ENCODE measurements at places on chromosomes 2 and 18.

GRCh38 chr2:168773719-168774521 lies 28.5 kb upstream of the NOSTRIN start:
- peak; percentile 15 for DNase-seq

DNA sequence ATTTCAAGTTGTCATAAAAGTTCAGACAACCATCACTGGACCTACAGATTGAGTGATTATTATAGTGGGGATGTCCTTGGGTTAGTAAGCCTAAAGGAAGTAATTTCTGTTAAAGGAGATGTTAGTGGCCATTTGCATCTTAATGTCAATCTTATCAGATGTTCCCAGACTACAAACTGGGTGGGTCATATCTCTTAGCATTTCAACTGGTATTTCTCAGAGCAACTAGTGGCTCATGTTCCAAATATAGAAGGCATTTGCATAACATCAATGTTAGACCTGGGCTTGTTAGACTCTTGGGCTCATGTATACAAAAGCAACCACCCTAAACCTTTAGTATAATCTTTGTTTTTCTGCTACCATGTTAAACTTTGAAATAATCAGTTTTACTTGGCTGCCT lies 17.9 kb downstream of the PLEKHA3 start:
- DNase-seq, result no peak

- DNase-seq, result peak; percentile 42
Measured at GRCh38 chr2:64330281-64331113, 123.5 kb upstream of the LGALSL start.

DNA sequence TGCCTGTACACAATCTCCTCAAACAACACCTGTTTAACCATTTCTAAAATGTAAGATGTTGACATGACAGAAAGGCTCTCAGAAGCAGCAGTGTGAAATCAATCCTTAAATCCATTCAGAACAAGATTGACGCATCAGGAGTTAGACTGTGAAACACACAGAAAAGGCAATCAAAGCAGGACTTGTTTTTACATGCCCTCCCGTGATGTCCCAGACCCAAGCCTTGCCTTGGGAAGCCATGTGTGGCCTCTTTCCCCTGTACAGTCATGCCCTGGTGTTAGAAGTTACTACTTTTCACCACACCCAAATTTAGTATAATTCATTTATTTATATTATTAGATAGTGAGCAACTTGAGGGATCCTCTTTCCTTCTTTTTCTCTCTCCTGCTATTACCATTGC lies 115.7 kb downstream of the NCKAP5 start:
- DNase-seq, result no peak

DNA sequence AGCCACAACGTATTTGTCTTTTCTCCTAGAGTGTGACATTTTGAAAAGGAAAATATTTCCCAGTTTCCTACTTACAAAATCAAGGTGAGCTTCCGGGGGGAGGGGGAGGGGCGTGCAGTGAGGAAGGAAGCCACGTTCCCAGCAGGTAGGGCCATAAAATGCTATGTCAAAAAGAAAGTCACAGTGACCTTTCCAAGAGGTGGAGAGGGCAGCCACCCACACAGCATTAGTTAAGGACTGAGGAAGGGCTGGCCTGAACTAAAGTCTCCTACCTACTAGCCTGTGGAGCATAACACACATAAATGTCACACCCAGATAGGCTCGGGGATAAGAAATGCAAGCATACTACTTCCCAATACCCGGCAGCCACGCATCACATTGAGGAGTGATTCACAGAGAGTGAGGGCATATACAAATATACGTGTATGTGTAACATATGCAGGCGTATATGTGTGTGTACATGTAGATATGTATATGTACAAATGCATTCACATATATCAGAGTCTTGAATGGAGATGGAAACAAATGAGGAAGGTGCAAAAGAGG lies 191.1 kb downstream of the STK39 start:
- DNase-seq, result no peak

DNA sequence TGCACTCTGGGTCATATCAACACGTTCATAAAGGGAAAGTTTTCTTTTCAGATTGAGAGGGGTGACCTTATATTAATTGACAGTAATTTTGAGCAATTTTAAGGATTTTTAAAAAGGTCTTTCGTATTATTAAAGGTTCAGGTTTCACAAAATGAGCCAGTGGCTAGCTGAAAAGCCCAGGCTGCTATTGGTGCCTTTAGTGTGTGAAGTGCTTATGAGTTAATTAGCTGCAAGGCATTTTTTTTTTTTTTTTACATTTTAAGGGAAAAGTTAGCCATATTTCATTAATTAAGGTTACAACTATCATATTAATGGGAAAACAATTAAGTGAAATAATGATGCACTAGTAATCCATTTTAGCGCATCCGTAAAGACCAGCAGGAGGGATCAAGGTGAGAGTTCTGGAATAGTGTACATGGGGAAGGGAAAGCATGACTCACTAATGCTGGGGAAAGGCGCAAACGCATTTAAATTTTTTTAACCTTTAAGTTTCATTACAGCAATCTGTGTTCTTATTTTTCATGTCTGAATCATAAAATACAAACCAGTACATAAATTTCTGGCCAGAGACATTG lies 200.0 kb downstream of the ZNF407 start:
- no peak for DNase-seq

- DNase-seq, result no peak
Measured at GRCh38 chr18:41594582-41594981, 360.5 kb upstream of the PIK3C3 start.

DNA sequence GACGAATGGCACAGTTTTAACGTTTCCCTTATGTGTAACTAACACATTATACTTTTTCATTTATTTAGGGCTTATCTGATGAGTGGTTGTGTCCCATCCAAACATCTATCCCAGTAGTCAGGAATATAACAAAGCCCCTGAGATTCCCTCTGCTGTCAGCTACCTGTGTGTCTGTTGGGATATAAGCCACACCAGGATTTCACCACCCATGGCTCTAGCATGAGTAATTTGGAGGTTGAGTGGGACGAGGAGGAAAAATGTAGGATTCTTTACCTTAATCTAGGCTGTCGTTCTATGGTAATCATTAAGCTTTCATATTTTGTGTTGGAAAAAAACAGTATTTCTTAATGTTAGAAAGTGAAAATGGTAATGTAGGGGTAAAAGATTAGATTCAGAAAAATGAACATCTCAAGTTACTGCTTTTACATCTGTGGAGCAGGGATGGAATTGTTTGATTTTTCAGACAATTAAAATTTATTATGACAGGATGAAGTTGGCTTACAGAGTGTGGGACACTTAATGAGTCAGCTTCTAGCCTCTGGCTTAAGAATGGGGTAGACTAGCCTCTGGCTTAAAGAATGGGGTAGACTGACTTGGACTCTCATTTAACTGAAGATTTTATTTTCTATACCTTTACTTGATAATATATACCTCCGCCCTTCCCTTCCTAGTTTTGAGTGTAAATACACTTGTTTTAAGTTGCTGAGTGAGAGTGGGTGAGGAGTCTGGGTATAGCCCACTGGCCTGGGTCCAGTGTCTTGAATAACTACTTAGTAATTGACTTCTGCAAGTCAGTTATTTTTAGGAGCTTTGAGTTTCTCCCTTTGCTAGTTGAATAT lies 88.5 kb upstream of the RANBP2 start:
- DNase-seq, result no peak

DNA sequence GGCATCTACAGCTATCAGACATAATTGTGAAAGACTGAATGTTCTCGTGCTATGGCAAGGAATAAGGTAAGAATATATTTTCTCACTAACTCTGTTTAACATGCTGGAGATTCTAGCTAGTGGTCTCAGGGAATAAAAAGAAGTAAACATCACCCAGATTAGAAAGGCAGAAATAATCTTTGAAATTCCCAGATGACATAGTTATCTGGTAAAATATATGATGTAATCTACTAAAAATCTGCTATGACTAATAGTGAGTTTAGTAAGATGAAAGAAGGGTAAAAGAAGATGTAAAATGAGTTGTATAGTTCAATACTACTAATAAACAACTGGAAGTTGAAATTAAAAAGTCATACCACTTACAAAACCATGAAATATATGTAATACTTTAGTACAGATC lies 134.2 kb downstream of the DSC3 start:
- no peak for DNase-seq

DNA sequence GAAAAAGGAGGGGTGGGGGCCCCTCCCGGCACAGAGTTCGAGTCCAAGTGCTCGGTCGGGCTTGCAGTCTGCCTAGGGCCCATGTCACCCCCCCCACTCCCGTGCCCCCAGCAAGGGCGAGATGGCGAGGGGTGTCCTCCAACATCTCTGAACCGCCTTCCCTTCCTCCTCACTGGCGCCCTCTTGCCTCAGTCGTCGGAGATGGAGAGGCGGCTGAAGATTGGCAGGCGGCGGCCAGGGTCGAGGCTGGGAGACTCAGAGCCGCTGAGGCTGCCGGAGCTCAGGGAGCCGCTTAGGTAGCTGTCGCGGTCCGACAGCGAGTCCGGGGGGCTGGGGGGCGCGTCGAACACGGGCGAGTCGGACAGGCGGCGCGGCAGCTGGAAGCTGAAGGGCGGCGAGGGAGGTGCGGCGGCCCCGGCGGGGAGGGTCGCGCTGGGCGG lies 2.3 kb downstream of the ZFP36L2 start:
- no peak for DNase-seq

DNA sequence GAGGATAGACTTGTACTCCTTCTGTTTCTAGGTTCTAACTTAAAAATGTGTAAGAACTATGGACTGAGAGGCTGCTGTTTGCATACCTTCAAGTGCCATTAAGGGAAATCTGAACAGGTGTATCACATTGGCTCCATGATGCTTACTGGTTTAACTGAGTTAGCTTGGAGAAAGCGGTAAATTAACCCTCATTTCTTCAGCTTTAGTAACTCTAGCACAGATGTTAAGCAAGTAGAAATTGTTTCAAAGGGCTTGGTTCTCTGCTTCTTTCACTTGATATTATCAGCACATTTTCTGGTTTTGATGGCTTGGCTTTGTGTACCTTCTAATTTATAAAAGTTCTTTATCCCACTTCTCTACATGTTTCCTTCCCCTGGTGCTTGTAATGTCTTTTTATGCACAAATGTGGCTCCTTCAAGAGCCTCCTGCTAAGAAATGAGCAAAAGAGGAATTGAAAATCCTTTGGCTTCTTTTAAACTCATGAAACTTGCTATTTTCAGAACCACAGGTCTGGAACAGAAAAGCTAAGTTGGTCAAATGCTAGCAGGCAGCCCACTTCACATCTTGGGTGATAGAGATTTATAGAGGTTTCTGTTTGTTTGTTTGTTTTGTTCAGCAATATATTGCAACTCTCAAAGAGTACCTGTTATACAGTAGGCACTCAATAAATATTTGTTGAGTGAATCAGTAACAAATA lies 249.9 kb upstream of the THUMPD2 start:
- no peak for DNase-seq

DNA sequence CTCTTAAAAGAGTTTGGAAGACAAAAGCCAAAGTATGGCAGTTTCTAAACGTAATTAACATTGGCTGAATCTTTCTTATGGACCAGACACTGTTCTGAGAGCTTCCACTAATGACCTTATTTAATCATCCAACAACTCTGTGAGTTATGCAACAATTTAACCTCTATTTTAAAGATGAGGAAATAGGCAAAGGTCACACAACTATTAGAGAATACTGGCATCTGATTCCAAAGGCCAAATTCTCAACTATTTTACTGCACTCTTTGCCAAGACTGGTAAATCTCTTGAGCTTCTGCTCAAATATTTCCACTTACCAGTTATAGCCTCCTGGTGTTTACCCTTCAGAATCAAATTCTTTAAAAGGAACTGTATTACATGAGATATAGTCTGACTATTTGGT lies 42.1 kb upstream of the ERMN start:
- DNase-seq, result no peak

DNA sequence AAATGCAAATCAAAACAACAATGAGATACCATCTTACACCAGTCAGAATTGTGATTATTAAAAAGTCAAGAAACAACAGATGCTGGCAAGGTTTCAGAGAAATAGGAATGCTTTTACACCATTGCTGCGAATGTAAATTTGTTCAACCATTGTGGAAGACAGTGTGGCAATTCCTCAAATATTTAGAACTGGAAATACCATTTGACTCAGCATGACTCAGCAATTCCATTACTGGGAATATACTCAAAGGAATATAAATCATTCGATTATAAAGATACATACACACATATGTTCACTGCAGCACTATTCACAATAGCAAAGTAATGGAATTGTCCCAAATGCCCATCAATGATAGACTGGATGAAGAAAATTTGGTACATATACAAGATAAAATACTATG lies 516.7 kb downstream of the ERBB4 start:
- DNase-seq, result peak; percentile 36

DNA sequence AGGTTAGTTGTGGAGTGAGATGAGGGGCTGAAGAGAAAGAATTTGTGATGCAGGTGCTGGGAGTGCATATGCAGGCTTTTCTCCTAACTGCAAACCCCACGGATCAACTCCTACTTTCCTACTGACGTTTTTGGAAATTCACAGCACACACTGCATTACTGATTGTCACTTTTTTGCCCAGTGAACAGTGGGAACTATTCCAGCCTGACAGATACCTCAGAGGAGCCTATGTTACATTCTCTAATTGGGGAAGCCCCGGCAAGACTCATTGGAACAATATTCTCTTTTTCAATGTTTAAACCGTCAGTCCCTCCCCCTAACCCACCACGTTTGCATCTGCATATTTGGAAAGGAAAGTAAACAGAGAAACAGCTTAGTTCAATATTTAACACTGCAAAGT lies 126.2 kb downstream of the DPP4 start:
- no peak for DNase-seq

GRCh38 chr2:96116879-96117533 lies 635 bp upstream of the ADRA2B start:
- no peak for DNase-seq

DNA sequence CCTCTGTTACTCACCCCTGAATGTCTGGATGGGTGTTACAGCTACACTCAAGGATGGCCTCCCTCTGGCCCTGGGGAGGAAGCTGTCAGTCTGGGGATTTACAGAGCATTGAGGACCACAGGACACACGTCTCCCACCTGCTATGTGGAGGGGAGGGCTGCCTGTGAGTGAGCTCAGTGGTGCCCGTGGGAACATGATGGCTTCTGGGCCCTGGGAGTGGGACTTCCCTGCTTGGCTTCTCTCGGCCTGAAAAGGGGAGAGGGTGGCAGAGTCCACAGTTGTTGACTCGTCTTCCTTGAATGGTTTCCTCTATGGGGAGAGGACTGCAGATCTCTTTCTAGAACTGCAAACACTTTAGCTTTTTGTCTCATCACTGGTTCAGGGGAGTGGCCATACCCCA lies 79.1 kb downstream of the SH3BP4 start:
- no peak for DNase-seq

GRCh38 chr18:48595703-48596218 lies 56.9 kb downstream of the CTIF start:
- DNase-seq, result no peak

DNA sequence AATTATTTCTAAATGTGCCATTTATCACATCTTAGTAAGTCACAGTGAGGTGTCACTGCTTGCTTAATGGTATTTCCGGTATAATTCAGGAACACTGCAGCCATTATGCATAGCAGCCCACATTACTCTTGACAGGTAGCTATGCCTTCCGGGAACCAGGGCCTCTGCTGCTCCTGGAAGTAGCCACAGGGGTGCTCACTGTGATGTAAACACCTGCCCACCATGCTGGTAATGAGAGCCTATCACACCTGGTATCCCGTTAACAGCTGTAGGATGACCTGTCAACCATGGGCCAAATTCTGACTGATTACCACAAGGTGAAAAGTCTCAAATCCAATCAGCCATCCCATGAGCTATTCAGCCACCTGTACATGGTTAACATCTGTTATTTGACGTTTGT lies 647.0 kb upstream of the NXPH2 start:
- no peak for DNase-seq

- no peak for DNase-seq
Measured at GRCh38 chr2:37659723-37660122, 11.7 kb downstream of the CDC42EP3 start.

All from non-pigmented ciliary epithelial cell (primary cell).